Central memory CD4-positive, alpha-beta T cell (primary cell): ENCODE measurements at places on chromosomes 2 and 18.

GRCh38 chr18:13381331-13381730, 162.8 kb downstream of the LDLRAD4 start:
- DNase-seq = no peak

- DNase-seq = no peak
Observed at GRCh38 chr2:89767572-89768435, 1076.3 kb downstream of the RPIA start.

DNA sequence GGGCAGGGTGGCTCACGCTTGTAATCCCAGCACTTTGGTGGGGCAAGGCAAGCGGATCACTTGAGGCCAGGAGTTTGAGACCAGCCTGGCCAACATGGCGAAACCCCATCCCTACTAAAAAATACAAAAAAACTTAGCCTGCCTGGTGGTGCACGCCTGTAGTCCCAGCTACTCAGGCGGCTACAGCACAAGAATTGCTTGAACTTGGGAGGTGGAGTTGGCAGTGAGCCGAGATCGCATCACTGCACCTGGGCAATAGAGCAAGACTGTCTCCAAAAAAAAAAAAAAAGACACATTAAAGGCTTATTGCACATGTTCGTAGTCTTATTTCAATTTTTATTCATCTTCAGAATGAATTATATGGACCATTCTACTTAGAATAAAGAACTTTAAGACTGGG, 110.2 kb downstream of the BMPR2 start:
- DNase-seq = no peak

GRCh38 chr2:127655209-127656073, 9.5 kb downstream of the GPR17 start:
- no peak for DNase-seq

DNA sequence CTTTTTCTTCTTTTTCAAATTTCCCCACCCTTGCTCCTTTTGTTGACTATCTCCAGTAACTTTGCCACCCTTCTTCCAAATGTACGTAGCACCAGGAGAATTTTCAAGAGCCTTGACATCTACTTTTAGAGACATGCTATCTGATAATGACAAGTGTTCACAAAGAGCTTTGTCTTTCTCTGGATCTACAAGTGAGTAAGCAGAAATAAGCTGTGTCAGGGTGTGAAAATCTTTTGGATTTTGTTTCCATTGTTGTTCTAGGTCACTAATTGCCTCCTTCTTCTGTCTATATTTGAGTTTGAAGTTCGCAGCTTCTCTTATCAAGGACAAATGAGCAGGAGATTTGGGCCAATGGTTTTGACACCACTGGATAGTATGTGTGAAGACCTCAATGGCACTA, 8.4 kb upstream of the C18orf32 start:
- no peak for DNase-seq

DNA sequence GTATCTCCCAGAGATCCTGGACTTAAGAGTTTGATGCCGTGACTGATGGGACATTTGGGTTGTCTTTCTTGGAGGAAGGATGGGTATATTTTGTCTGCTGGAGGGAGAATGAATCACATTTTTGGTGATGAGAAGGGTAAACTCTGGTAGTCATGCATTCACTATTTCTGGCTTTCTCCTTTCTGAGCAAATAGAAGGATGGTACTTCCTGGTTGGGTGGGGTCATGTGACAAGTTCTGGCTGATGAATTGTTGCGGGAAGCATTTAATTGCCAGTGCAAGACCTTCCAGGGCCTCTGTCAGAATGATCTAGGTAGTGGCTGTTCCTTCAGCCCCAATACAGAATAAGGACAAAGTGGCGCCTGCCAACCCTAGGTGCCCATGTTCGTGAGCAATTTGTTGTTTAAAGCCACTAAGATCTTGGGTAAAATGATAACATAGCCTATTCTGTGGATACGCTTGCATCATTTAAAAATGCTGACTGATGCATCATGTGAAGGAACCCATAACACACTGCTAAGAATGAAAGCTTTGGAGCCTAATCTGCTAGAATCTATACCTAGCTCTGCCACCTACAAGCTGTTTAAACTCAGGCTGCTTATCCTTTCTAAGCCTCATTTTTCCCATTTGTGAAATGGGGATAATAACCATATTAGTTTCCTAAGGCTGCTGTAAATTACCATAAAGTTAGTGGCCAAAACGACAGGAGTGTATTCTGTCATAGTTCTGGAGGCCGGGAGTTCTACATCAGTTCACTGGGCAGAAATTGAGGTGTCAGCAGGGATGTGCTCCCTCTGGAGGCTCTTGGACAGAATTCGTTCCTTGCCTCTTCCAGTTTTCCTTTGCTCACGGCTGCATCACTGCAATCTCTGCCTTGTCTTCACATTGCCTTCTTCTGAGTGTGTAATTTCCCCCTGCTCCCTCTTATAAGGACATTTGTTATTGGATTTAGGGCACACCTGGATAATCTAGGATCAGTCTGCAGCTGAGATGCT, 281.3 kb downstream of the AGPS start:
- no peak for DNase-seq

- DNase-seq = no peak
Observed at GRCh38 chr2:177885828-177886466, 186.6 kb downstream of the PDE11A start.

DNA sequence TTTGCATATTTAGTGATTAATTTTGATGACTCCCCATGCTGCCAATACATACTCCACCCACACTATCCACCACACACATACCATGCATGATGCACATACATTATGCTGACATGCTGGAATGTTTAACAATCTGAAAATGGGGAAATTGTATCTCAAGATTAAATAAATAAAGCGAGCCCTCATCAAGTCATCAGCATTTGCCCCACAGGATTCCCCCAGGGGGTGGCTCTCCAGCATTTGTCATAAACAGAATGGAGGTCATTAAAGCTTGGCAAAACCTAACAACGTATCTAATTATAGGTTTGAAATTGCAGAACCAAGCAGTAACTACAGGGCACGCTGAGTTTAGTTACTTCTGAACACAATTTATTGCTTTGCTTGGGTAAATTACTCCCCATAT, 141.2 kb upstream of the TACR1 start:
- no peak for DNase-seq

- DNase-seq = no peak
Observed at GRCh38 chr18:13877157-13877556, 38.2 kb downstream of the MC2R start.

- DNase-seq = no peak
Observed at GRCh38 chr18:79897940-79898625, 53.4 kb downstream of the SLC66A2 start.

DNA sequence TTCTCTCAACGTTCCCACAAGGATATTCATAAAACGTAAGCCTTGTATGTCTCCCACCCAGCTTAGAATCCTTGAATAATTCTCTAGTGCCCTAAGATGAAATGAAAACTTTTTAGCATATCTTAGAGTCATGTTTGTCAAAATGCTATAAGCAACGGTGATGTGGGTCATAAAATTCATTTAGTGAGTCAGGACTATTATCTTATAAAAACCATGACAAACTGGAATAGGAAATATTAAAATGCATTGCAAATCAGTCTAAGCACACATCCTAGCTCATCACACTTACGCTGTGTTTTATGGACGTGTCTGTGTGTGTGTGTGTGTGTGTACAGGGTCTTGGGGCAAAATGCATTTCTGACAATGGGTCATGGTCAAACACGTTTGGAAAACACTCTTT, 119.9 kb upstream of the ST6GAL2 start:
- DNase-seq = no peak

DNA sequence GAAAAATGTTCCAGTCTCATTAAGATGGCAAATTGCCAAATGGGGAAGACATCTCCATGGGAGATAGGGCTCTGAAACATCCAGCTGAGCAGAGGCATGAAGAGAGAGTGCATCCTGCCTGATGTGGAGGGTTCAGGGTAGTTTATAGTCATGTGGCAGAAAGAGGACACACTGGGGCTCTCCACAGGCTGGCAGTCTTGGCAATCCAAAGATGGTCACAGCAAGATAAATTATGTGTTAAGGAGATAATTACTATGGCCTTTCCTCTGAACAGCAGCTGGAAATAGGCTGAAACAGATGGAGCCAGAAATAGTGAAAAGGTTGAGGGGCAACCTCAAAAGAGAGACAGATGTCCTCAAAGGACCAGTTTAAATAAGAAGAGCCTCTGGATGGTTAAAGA, 97.2 kb downstream of the DCC start:
- no peak for DNase-seq

DNA sequence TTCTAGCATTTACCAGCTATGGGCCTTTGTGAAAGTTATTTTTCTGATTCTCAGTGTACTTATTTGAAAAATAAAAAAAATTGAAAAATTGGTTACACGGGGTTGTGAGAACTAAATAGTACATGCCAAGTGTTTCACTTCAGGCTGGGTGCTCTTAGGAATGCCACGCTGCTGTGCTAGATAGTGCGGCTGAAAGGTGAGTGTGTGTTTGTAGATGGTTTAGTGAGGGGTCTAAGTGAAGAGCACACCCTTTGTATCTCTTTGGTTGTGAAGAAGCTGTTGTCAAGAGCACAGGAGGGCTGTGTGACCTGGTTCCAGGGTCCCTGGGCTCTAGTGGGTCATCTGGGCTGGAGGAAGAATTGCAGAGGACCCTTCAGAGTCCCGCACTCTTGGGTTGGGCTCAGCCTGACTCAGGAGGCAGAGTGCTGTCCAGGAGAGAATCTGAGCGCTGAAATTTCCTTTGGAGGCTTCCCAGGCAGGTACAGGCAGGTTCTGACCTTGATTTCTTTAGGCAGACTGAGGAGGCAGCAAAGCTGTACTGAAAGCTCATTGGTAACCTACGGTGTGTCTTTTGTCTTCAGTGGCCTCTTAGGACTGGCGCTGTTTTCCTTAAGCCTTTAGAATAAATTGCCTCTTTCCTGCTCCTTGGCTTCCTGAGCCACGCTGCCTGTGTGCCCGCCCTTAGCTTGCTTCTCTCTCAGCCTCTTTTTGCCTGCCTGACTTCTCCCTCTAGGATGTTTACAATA, 44.4 kb downstream of the MAP4K4 start:
- DNase-seq = no peak

GRCh38 chr2:134934641-134935040, 16.0 kb downstream of the CCNT2 start:
- DNase-seq = no peak

DNA sequence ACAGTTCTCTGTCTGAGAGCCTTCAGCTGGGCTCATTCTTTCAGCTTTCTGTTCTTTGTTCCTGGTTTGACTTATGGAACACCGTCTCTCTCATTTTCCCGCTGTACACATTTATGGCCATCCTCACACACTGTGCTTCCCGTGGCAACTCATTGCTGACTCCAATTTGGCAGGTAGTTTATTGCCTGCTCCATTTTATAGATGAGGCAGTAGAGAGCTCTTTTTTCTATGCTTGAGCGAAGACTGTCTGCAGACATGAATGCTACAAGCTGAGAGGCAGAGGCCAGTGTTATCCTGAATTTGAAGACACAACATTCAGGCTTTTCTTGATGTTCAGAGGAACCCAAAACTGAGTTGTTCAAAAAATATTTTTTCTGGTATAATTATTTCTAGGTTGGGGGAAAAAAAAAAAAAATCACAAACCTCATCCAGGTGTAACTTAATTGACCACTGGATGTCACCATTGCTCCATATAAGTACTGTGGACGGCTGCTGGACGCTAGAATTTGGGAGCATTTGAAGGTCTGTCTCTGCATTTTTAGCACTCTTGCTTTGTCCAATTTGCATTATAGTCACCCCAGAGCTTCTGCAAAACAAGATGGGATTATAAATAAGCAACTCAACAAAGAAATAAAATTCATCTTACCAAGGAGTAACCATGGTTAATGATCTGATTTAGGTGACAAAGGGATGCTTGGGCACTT, 83.5 kb downstream of the HRH4 start:
- DNase-seq = no peak

- no peak for DNase-seq
Observed at GRCh38 chr2:224163566-224164307, 124.7 kb upstream of the SERPINE2 start.

DNA sequence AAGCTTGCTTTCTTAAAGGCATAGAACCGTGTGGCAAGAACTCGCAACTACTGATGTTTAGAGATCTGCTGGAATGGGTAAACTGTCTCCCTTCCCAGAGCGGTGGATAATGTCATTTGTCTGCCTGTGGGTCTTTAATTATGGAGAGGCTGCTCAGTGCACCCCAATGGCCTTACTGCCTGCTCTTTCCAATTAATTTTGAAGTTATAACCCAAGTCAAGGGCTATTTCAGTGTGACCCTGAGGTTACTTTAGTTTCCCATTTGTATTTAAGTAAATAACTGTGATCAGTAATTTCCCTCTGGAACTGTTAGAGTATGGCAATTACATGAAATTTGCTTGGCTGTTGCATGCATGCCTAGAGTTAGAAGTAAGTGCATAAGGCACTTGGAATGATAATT, 48.9 kb upstream of the LYPD6 start:
- DNase-seq = no peak

- DNase-seq = no peak
Observed at GRCh38 chr2:49241991-49242390, 87.7 kb upstream of the FSHR start.

DNA sequence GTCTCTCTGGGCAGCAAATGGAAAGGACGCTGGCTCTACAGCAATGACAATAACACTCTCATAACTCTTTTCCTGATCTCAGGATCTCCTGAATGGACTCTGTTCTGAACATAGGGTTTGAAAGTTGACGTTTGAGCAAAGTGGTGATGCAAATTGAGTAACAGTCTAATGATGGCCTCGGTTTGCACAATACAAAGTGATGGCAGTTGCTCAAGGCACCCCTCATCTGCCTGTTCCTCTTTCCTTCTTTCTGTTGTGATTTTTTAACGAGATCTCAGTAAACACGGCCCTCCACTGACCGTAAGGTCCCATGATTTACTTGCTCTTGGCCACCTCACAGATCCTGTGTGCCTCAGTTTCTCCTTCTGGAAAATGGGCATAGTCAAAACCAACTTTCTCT, 303.6 kb downstream of the SLC8A1 start:
- no peak for DNase-seq

DNA sequence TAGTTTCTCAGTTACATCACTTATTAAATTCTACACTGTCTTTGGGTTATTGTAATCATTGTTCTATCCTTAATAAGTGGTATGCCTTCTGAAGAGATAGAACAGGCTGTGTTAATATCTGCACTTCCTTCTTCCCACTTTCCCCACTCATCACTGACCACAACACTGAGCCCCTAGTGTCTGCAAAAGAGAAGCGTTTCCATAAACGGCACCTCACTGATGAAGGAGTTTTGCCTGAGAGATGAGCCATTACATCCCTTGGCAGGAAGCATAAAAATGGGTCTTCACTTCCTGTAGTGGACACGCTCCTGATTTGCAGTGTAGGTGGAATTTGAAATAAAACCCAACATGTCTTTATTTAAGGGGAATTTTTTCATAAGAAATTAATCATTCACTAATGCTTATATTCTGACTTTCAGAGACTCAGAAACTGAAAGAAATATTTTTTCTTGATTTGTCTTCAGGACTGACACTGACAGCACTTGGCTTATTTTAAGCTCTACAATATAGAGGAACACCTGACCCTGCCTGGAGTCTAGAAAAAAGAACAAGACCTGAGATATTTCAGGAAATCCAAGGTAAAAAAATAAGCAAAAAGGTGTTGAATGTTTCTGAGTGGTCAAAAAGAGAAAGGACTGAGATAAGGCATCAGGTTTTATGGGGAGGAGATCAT, 275.3 kb downstream of the RAD51AP2 start:
- DNase-seq = no peak
